Type B pancreatic cell (in vitro differentiated cells): ENCODE measurements at places on chromosomes 3 and 15. TPM values are rescaled to one million over a fixed set of nuclear protein-coding genes. Genes with fewer than 3 reads are reported as not detected.

Gene SH3GL3
- total RNA-seq: 10.0 and 35.9 TPM in 2 replicates

Gene RLBP1
- total RNA-seq: not detected in 2 replicates

GRCh38 chr3:104044002-104044401 is 1322.7 kb upstream of the ALCAM start:
- DNase-seq: no peak

- no peak for DNase-seq
Measured at GRCh38 chr3:13208706-13209633, 135.7 kb upstream of the IQSEC1 start.
